ENCODE measurements at places on chromosomes 4 and X.

- DNase-seq = no peak
Measured at GRCh38 chrX:46117234-46117633, 428.0 kb downstream of the ZNF674 start.

- DNase-seq = peak; percentile 97
Measured at GRCh38 chrX:107205770-107206696, at the start of the genes DNAAF6 and NUP62CL. DNAAF6 (plus strand) TSS chrX:107206611; CDS start chrX:107212876, 6,265 bp downstream. NUP62CL (minus strand) TSS chrX:107206433; CDS start chrX:107175146, 31,287 bp downstream.

- DNase-seq = no peak
Measured at GRCh38 chrX:72071213-72071612, 60.5 kb downstream of the RTL5 start.

DNA sequence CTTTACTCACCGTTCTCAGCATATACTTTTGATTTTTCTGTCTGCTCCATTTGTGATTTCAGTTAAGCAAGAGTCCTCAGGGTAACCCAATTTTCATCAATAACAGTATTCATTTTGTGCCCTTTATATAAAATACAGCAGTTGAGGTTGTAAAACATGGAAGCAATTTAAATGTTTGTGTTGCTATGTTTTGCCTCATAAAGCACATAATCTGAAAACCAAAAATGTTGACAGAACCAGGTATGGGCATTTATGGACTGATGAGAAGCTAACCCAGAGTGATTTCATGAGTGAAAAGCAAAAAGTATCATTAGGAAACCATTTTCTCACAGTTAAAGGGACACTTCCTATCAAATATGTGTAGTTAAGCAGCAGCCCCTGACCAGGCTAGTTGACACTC lies at the start of gene ASIC5:
ASIC5 (minus strand) TSS at position 101 of the 400 bp plus-strand sequence; CDS start at position 50, 51 bp downstream.
- no peak for DNase-seq

- no peak for DNase-seq
Measured at GRCh38 chrX:118108304-118108703, 8.3 kb downstream of the KLHL13 start.

DNA sequence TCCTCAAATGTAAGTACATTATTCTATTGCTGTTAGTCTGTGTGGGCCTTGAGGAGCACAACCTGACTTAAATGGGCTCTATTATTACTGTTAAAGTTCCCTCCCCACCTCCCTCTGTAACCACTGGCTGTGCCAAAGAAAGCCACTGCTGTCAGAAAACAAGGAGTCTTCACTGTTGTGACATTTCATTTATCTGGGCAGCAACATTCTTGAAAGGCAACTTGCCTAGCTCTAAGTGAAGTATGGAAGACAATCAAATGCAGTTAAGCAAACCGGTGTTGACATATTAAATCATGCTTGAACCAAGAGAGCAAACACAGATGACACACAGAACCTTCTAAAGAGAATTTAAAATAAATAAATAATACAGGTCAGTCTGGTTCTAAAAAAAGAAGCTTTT lies 81.0 kb downstream of the EPHA5 start:
- no peak for DNase-seq

GRCh38 chr4:113815826-113816225 lies 54.3 kb upstream of the CAMK2D start:
- no peak for DNase-seq

- no peak for DNase-seq
Measured at GRCh38 chrX:46130247-46130646, 415.0 kb downstream of the ZNF674 start.

- no peak for DNase-seq
Measured at GRCh38 chrX:134572816-134573682, 85.2 kb downstream of the PLAC1 start.

DNA sequence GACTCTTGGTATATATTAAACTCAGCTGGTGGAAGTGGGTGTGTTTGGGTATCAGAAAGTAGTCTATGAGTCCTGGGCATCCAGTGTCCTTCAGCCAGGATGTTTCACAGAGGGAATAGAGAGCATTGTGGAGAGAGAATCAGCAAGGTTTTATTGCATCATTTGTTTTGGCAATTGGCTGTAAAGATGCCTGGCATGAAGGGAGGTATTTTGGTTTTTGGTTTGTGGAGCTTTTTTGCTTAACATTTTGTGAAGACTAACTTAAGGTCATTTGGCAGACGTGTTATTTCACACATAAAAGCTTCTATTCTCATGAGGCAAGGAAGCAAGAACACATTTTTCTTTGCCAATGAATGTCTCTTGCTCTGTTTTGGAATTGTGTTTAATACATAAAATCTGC lies 71.1 kb downstream of the DCLK2 start:
- DNase-seq = no peak

DNA sequence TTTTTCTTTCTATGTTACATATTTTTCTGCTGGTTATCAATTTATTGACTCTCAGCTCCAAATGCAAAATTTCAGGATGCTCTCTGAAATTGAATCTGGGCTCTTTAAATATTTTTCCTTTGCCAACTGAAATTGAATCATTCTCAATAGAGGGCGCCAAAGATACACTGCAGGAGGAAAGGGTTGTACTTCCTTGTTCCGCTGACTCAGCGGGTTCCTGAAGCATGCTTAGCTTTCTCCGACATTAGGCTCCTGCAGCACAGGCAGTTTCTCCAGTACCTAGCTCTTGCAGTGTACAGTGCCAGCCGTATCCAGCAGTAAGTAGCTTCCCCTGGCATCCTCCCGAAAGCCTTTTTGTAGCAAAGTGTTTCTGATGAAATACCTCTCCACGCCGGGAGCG lies 28.8 kb upstream of the CFAP47 start:
- DNase-seq = peak; percentile 76

GRCh38 chrX:118212817-118213183 lies 96.2 kb upstream of the KLHL13 start:
- DNase-seq = peak; percentile 77

- DNase-seq = no peak
Measured at GRCh38 chr4:82765134-82765533, 33.5 kb downstream of the SCD5 start.

DNA sequence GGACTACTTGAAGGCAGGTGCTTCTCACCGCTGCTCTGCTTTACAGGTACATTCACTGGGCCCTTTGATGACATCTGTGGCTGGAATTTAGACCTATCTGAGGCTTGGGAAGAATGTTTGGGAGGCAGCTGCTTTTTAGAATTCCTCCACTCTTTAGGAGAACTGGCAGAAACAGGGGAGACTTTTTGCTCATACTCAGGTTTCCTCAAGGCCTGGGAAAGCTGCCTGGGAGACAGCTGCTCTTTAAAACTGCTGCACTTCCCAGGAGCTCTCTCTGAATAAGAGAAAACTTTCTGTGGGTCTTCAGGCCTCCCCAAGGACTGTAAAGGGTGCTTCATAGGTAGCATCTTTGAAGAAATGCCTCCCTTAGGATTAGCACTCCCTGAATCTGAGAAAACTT lies 14.3 kb downstream of the CT47C1 start:
- no peak for DNase-seq

DNA sequence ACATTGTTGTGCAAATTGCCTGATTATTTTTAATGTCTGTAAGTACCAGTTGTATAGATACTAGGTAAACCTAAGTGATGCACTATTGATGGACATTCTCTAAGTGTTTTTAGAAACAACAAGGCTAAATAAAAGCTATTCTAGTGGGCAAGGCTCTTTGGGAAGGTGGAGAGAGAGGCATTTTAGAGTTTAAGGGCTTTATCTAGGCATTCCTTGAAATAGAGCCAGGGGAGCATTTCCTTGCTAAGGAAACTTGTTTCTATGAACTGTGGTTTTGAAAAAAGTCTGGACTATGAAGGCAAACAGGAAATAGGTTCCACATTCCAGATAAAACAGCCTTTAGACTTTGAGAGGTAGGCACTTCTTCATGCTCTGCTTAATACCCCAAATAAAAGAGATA lies 23.8 kb downstream of the BMX start:
- no peak for DNase-seq

DNA sequence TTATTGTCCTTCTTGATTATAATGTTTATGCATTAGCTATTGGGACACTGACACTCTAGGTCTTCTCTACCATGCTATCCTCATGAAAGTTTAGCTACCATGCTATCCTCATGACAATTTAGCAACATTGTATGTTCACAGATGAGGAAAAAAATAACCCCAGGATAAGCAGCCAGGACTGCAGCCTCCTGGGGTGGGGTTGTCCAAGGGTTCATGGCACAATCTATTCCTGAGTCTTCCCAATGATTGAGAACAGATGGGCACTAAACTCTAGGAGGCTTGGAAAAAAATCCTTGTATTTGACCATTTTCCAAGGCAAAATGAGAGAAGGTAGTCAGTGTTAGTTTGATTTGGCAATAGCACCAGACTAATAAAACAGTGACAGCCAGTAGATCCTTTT lies 619.8 kb upstream of the LCORL start:
- DNase-seq = no peak

DNA sequence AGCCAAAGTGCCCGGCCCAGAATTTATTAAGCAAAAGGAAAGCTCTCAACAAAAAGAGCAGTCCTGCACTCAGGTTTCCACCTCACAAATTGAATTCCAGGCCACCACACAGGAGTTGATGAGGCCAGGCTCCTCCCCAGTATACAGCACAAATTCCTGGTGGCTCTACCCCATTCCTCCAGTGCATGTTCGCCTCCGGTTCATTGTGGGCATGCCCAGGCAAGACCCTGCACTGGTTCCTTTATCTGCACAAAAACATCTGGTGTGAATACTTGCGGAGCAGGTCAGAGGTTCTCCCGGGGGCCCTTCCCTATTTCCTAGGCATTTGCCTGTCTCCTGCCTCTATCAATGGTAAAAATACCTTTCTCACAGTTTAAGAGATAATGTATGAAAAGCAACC lies 195.2 kb upstream of the ANXA10 start:
- peak; percentile 55 for DNase-seq

DNA sequence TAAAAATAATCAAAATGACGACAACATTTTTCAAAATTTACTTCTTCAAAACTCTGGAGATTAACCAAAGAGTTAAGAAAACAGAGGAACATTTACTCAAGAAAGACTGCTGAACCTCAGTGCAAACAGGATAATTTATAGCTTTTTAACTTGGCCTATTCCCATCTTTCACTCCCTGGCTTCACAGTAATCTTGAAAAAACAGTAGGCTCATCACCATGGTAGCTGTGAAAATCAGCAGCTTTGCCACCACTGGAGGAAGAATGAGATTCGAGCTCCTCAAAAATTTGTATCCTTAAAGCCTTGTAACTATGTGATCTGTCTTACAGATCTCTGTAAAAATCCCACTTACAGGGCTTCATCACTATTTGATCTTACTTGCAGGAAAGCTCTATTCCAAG lies 447.7 kb upstream of the CTSO start:
- no peak for DNase-seq

DNA sequence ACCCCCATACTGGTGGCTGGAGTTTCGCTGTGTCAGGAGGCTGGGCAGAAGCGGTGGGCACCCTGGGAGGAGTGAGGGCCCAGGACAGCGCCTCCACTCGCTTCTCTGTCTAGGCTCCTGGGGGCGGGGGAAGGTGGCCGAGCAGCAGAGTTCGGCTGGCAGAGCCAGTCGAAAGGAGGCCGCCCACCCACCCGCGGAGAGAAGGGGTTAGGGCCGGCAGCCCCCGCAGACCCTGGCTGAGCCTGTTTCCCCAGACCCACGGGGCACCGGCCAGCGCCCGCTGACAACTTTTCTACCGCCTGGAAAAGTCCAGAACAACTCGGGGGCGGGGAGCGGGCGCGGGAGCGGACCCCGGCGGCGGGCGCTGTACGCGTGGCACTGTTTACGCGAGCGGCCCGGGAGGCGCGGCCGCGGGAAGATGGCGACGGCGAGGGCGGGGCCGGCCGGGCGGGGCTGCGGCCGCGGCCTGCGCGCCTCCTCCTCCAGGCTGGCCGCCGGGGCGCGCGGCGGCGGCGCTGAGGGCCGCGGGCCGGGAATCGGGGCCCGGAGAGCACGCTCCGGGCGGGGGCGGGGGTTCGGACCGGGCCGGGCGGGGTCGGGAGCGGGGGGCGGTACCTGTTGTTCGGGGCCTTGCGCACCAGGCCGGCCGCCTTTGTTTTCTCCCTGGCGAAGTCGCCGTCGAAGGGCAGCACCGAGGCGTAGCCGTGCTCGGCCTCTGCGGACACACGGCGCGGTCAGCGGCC lies 628 bp downstream of the MXD4 start:
- DNase-seq = no peak

DNA sequence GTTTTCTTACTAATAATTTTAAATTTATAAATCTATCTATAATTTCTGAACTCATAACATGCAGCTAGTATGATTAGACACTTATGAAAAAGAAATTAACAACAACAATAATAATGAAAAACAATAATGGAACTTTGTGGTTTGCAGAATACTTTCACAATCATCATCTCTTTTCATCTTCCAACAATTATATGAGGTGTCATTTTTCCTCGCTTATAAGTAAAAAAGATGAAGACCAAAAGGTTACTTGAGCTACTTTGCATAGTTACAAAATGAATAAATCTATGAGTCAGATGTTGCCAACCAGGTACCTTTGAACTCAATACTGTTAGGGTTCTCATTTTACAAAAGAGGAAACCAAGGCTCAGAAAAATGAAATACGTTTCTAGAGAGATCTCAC lies 98.5 kb upstream of the ELOVL6 start:
- no peak for DNase-seq

- DNase-seq = peak; percentile 73
Measured at GRCh38 chr4:86961116-86961515, 26.3 kb downstream of the AFF1 start.

DNA sequence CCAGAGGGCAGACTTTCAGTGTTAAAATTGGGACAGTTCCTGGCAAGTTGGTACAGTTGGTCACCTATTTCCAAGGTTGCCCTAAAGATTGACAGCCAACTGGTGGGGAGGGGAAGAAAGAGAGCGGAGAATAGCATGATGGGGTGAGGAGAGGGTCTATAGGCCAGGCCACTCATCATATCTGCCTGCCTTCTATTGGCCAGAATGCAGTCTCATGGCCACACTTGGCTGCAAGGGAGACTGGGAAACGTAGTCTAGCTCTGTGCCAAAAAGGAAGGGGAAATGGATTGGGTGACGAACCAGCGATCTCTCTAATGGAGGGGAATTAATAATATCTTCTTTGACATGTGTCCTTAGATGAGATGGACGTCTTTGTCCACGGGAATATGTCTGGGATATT lies 197.4 kb upstream of the ATP6AP2 start:
- no peak for DNase-seq
